ENCODE measurements at places on chromosomes 3 and 15. TPM values are rescaled to one million over a fixed set of nuclear protein-coding genes. Genes with fewer than 3 reads are reported as not detected.

GALNT15 gene
- 29.4 TPM for total RNA-seq

AGBL1 gene
- total RNA-seq: under 0.01 TPM

PPARG gene
- total RNA-seq: 39.2 TPM

LYZL4 gene
- total RNA-seq: not detected

DNA sequence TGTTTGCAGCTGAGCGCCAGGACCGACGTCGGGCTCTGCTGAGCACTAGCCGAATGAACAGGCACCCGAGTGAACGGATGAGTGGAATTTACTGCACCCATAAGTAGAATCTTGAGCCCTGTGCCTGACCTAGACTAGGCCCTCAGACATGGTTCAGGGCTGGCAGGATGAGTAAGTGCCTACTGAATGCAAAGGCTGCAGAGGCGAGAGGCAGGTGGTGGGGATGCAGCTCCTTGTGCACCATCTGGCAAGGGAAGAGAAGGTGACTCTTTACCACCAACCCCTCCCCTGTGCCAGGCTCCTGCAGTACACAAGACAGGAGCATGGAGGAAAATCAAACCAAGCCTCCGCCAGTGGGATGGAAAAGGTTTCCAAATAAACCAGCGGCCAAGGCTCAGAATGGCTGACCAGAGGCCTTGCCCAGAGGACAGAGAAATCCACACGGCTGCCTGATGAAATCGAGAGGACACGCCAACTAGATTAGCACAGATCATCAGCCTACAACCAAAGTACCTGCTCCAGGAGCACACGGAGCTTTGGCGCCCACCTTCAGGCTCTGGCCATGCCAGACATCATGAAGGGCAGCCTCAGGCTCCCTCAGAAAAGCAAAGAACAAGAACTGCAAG is 141.7 kb upstream of the IQSEC1 start:
- H3K4me1 ChIP-seq: no peaks in the 10 kb centered on the region
- no peaks in the 10 kb centered on the region for H3K36me3 ChIP-seq
- no peaks in the 10 kb centered on the region for H3K27me3 ChIP-seq
- H3K27ac ChIP-seq: no peak overlapping the region

DNA sequence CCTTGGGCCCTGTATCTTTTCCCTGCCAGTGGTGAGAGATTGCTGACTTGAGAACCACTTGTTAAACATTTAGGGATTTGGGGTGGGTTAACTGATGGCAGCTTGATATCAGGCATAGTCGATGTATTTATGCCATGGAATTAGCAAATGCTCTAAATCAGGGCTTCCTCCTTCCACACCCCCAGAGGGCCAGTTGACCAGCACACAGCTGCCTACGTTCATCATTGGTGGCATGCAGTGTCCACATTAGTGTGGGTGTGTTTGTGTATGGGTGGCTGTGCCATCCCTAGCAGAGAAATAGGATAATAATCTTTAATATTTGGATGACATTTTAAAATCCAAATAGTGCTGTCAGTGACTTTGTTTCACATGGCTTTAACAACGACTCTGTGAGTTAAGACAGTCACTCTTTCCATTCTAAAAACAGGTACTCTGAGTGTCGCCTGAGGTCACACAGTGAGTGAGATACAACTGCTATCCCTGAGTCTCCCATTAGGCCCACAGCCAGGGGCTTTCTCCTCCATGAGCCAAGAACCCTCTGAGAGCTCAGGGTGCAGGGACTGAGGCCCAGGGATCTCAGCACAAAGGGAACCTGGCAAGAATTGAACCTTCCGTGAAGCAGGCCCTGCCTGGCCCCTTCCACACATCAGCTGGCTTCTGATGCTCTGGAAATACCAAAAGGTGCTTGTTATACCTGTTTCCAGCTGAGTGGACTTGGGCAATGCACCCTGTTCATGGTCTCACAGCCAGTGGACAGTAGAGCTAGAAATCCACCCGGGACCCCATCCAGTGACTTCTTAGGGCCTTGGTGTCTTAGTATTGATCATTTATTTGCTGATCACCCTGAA is 4.3 kb upstream of the LTF start:
- H3K4me3 ChIP-seq: no peak overlapping the region
- H3K27ac ChIP-seq: no peak overlapping the region
- no peak for DNase-seq
- H3K27me3 ChIP-seq: no peaks in the 10 kb centered on the region
- peaks cover 2% of the 10 kb centered on the region for H3K4me1 ChIP-seq
- no peaks in the 10 kb centered on the region for H3K36me3 ChIP-seq

GRCh38 chr3:85030052-85030451 is 71.3 kb downstream of the CADM2 start:
- H3K4me3 ChIP-seq: no peak overlapping the region
- H3K4me1 ChIP-seq: no peaks in the 10 kb centered on the region
- H3K27me3 ChIP-seq: no peaks in the 10 kb centered on the region
- H3K36me3 ChIP-seq: no peaks in the 10 kb centered on the region
